LHCN-M2 (cell line): ENCODE measurements at places on chromosomes 4 and X. TPM values are rescaled to one million over a fixed set of nuclear protein-coding genes. Genes with fewer than 3 reads are reported as not detected.

DNA sequence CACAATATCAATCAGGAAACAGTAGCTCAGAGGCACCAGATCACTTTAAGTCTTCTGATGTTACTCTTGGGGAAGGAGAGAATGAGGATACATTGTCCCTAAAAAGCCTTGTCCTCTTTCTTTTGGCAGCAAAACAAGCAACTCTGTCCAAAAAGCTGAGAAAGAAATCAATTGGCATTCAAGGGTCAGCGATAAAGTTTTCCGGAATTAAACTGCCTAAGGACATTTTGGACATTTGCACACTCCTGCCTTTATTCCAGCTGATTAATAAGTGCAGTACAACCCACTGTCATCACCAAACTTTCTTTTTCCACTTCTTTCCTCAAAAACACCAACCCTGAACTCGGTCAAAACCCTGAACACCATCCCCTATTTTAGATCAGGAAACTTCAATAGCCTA is 85.8 kb upstream of the FAM9A start:
- DNase-seq: no peak

GRCh38 chr4:165222651-165222994 is 15.3 kb downstream of the KLHL2 start:
- DNase-seq: peak; percentile 85

- no peak for DNase-seq
These were observed 21.2 kb downstream of the AFF1 start for GRCh38 chr4:86955888-86956451.

DNA sequence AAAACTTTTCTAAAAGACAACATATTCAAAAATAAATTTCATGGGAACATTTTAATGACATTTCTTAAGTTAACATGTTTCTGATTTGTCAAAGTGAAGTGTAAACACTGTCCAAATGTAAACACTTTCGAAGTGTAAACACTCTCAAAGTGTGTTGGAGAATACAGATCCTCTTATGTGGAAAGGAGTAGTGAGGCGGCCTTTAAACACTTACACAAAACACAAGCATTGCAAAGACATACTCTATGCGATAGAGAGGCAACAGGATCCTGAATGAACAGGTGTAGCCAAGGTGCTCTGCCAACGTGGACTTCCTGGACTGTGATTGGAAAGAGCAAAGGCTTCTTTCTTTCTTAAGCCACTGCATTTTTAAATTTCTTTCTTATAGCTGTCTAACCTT is 62.7 kb upstream of the PGM2 start:
- DNase-seq: no peak

DNA sequence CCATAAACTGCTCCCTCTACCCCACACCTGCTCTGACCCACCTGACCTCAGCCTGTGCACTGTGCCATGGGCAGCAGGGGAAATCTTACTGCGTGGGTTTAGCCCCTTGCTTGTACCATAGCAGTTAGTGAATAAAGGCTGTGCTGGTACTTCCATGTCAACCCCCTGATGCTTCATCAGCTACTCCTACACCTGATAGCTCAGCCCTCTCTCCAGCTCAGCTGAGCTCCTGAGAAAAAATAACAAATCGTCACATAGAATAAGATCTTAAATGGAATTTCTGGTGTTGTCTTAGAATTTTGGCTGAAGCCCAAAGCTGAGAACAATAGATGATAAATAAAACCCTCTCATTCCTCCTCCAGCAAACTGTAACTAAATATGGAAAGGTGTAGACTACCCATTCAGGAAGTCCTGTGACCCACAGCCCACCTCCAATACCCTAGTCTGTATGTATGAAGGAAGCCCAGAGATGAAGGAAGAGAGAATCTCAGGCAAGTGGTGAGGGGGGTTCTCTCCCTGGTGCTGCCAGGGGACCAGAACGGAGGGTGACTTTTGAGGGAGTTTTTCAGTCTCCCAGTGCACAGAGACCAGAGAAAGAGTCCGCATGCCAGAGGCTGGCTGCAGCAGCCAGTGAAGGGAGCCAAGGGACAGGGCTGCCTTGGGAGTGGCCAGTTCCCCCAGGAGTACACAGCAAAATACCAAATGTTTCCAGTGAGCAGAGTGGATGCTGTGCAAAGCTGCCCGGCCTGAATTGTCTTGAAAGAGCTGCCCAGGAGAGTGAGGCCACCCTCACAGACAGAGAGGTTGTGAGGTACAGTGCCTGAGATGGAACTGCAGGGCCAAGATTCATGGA is 227.3 kb downstream of the QDPR start:
- no peak for DNase-seq

The TIGD4 gene
- 0.06 and 0.63 TPM in 2 replicates for total RNA-seq

The PRPS1 gene
- 42.5 and 45.8 TPM in 2 replicates for total RNA-seq

The CXCR3 gene
- total RNA-seq: not detected in 2 replicates
